ENCODE measurements at places on chromosomes 6 and 20.

GRCh38 chr6:49462071-49462470 is 982 bp downstream of the MMUT start:
- DNase-seq = no peak

- DNase-seq = no peak
These were observed 95.0 kb downstream of the AK9 start for GRCh38 chr6:109595998-109596397.

DNA sequence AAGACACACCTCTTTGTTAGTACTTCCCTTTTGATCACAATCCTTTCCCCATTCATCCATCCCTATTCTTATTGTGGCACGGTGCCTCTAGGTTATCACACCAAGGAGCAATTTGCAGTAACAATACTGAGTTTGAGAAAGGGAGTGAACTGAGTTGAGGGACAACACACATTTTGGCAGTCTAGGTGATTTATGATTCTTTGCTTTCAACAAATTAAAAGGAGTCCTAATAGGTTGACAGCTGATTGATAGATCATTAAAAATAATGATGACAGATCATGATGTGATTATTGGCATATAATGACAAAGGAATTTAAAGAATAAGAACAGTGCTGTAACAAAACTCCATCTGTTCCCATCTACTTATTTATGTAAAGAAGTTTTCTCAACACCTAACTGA is 36.7 kb downstream of the IMPG1 start:
- no peak for DNase-seq

GRCh38 chr20:37042986-37043972 is 52.5 kb downstream of the RBL1 start:
- no peak for DNase-seq

Data from NCI-H1417 treated with DMSO at 0.1 percent for 48 hours (cell line).